ENCODE measurements at places on chromosomes 3 and 15.

DNA sequence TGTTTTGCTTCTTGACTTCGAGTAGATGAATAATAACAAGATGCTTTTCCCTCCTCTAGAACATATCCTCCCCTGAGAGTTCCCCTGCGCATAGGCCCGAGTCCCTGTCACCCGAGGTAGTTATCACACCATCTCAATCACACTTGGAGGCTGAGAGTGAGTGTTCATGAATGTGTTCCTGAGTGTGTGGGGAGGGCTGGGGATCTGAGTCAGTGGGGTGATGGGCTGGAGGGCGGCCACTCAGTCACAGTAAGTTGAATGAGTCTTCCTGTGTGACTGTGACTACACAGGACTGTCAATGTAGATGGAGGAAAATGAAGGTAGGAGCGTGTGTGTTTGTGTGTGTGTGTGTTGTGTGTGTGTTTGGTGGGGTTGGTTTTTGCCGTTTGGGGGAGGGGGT lies 71.0 kb downstream of the SETD5 start:
- DNase-seq = no peak

GRCh38 chr15:35141743-35142471 lies 56.8 kb upstream of the NANOGP8 start:
- DNase-seq = no peak

DNA sequence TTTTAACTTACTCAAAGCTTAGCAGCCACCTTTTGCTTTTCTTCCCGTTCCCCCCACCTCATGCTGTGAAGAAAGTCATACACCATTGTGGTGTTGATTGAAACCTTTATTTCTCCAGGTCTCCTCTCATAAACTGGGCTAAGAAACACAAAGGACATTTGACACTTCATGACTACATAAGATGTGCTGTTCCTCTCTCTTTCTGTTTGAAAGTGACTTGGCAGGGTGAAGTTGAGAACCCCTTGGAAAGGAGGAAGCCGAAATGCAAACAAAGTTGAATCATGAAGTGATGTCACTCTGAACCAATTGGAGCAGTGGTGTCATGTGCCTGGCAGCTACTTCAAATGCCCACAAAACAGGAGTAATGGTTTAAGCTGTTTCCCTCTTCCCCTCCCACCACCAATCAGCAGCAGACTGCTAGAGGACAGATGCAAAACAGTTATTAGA lies 174.7 kb downstream of the IGF1R start:
- peak; percentile 84 for DNase-seq

DNA sequence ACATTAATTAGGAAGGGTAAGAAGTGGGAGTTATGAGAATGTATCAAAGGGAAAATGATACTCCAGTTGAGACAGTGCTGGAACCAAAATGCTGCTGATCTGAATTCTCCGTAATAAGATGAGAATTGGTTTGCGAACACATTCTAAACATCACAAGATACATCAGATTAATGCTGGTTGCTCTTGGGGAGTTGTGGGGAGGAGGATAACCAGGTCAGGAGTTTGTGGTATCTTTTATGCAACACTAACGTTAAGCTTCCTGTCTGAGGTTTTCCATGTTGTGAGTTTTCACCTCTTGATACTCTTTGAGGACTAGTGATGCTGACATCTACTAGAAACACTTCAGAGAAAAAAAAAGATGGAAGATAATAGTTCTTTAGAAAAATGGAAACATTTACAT lies 47.2 kb downstream of the PPARG start:
- DNase-seq = no peak

- DNase-seq = no peak
These were observed 545.3 kb downstream of the GBE1 start for GRCh38 chr3:81216192-81216591.

DNA sequence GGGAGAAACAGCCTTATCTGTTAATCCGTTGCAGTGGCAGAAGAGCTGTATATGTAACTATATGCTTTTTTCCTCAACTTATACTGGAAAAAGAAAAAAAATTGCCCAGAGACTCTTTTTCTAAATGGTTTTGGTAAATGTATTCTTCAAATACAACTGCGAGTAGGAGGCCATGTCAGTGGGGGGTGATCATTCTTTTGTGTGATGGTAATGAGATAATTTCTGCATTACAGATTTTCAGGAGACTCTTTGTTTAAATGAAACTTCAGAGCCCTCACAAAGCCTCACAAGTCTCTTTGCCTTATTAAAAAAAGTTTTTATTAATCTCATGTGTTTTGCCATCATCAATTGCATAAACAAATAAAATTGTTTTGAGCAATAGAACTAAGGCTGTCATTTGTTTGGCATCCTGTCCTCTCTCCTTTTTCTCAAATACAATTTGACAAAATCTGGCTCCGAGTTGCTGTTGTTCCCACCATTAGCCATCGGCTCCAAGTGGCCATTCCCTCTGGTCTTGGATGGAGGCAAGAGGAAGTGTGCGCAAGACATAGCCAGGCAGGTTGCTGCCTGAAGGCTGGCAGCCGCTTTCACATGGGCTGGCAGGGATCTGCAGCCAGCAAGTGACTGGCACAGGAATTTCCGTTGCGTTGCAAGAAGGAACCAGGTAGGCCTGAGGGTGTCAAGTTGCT lies 116.7 kb downstream of the FNDC3B start:
- peak; percentile 60 for DNase-seq

GRCh38 chr3:115937054-115937453 lies 313.7 kb downstream of the GAP43 start:
- DNase-seq = no peak

DNA sequence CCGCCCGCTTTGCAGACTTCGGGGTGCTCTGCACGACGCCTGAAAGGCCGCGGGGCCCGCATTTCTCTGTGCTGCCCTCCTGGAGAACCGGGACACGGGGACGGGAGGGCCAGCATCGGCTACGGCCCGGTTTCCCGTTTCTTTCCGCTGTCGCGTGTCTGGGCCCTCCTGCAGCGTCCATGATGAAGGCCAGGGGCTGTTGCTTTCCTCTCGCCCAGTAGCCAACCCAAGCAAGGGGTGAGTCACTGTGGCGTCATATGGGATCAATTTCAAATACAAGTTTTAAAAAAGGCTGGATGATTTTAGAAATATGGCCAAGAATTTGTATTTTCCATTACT lies 435 bp downstream of the SLC35G2 start:
- DNase-seq = peak; percentile 87

- DNase-seq = no peak
These were observed 18.8 kb downstream of the APH1B start for GRCh38 chr15:63296195-63296594.

- DNase-seq = peak; percentile 14
These were observed 172.6 kb upstream of the CNTN3 start for GRCh38 chr3:74787011-74787410.

GRCh38 chr15:29518442-29518841 lies 248.8 kb upstream of the NSMCE3 start:
- DNase-seq = no peak

GRCh38 chr3:128339491-128340012 lies 127.1 kb downstream of the DNAJB8 start:
- no peak for DNase-seq

DNA sequence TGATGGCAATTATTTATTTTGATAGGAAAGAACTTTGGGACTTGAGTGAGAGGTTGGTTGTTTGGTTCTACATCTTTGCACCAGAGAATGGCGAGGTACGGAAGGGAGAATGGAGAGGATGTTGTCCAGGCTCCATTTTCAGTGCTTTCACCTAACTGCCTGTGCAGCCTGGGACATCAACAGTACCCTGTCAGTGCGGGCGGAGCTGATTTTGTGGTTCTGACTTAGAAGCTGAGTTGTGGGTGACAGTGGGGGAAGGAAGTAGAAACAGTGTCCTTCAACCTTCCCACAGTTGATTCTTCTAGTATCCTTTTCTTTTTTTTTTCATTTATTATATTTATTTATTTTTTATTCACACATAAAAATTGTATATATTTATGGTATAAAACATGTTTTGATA lies 95.3 kb downstream of the TIGIT start:
- no peak for DNase-seq

- no peak for DNase-seq
These were observed 5.6 kb downstream of the CSK start for GRCh38 chr15:74787251-74788041.

DNA sequence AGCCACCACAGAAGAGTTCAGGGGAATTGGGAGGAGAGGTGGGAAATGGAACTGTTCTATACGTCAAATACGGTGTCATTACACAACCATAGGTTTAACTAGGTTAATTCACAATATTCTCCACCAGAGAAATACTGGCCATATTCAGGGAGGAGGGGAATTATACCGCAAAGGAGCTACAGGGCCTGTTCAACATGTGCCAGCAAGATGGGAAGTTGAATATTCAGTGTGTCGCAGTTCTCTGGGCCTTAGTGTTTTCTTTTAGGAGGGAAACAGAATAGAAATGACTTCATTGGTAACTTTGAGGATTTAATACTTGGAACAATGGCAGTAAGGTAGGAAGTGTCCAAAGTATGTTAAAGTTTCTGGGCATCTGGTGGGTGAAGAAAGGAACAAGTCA lies 18.0 kb upstream of the FBXW12 start:
- no peak for DNase-seq

- DNase-seq = no peak
These were observed 45.9 kb upstream of the ACTC1 start for GRCh38 chr15:34841262-34841725.

GRCh38 chr15:35305031-35305550 lies 220.0 kb upstream of the NANOGP8 start:
- no peak for DNase-seq

- DNase-seq = no peak
These were observed 296.5 kb downstream of the THSD4 start for GRCh38 chr15:71411538-71412482.

DNA sequence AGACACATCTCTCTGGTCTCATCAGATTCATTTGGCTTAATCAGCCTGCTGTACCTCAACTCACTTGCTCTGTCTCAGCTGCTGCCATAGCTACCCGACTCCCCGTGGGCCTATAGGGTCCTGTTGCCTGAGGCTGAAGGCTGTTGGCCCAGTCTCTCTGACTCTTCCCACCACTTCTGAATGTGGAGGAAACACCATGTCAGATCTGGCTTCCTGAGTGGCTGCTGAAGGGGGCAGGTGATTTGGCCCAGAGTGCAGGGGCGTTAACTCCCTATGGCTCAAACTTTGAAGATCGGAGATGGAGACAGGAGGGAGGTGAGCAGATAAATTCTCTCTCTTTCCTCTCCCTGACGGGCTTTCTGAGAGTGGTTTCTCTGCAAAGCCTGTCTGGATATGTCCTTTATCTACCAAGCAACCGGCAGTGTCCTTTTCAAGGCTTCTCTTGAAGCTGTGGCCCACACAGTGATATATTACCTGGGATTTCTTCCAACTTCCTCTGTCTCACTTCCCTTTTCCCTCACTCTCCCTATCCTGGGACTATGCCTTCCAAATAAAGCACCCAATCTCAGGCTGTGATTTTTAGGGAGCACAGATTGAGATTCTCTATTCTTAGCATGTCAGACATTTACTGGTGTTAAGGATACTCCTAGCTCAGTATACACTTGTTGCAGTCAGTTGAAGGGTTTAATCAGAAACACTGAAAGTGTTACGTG lies 334.9 kb upstream of the TBC1D5 start:
- DNase-seq = no peak

DNA sequence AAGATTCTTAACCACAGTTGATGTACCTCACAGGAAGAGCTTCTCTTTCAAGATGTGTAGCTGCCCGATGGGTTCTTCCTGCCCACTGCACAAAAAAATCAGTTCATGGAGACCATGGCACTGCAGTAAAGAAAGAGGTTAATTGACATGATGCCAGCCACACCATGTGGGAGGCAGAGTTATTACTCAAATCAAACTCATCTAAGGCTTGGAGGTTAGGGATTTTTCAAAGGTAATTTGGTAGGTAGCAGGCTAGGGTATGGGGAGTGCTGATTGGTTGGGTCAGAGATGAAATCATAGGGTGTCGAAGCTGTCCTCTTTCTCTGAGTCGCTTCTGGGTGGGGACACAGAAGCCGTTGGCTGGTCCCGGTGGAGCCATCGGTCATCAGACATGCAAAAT lies 57.4 kb upstream of the BDH1 start:
- no peak for DNase-seq

GRCh38 chr15:28100516-28101195 lies 1.5 kb upstream of the OCA2 start:
- DNase-seq = no peak

DNA sequence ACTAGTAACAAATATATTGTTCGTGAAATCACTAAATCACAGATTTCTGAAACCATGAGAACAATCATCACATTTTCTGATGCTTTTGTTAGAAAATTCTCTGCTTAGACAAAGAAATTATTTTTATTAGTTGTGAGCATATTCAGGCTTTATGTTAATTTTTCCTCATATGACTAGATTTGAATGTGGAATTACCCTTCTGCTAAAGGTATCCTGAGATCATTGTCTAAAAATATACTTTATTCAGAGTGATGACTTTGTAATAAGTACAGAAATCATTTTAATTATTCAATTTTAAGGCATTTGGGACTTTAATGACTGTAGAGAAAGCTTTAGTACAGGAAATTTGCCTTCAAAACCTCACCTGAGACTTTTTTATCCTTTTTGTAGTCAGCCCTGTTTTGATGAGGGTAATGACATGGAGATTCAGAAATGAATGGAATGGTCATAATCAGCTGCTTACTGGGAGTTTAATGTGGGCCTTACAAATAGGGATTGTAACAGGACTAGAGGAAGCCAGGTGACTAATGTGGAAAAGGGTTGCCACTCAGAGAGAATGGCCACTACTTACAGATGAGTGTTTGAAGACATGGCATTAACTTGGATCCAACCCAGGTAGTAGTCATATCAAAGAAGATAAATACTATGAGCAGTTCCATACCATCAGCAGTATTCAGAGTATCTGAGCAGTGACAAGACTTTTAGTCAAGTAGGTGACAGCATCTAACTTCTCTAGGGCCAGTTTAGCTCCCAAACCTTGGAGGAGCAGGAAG lies 148.3 kb downstream of the MBNL1 start:
- no peak for DNase-seq

GRCh38 chr3:187641320-187642016 lies 28.7 kb downstream of the SST start:
- peak; percentile 95 for DNase-seq

GRCh38 chr15:78419367-78419766 lies 18.6 kb upstream of the IREB2 start:
- DNase-seq = no peak

DNA sequence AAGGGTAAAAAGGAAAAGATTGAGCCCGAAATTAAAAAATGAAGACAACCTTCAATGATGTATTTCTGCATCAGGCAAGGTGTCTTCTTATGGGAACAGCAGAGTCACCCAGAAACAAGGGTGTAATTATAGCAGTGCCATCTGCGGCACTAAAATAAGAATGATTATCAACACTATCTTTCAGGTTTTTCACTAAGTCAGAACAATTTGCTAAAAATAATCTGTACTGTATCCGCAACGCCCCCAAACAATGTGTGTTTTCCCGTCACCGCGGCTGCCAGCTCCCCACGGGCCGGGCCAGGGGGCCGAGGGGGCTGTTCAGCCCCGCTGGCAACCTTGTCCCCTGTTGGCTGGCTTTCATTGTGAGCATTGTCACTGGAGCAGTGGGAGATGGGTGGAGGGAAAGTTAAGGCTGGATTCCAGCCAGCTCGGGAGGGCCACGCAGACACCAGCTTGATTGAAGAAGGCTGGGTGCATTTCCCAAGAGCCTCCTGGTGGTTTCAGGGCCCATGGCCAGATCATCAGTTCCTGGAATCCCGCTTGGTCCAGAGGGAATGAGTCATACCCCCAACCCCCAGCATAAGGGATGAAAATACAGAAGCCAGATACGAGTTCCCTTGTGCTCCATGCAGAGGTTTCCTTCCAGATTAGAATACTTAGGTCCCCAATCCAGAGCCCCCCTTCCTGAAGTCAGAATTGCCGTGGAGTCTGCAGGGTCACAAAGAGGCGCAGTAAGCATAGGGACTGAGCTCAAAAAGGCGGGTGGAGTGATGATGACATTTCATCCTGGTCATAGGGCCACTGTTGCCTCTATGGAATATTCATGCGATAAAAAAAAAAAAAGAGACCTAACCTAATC lies 90.2 kb upstream of the KLF13 start:
- DNase-seq = peak; percentile 86

GRCh38 chr15:84829428-84829827 lies 12.3 kb downstream of the ALPK3 start:
- DNase-seq = no peak

Data from NCI-H1417 (cell line).